ENCODE measurements at places on chromosomes 5 and 9.
A peak's percentile ranks its signal among the peaks of the same experiment; 100 is the strongest.

DNA sequence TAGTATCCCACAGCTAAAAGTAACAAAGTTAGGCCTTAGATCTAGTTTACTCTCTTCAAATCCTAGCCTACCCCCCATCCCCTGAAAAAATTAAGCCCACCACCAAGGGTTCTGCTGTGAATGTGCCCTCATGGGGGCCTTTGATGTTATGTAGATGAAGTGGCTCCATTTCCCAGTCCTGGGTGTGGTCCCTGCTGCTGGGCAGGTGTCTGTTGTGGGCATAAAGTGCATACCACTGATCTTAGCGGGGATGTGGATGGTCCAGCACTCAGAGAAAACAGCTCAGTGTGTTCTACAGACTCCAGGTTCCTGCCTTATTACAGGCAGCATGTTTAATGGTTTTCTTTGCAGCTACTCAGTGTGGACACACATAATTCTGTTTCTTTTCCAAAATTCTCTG, 1.9 kb downstream of the PCBD2 start:
- DNase-seq = no peak

DNA sequence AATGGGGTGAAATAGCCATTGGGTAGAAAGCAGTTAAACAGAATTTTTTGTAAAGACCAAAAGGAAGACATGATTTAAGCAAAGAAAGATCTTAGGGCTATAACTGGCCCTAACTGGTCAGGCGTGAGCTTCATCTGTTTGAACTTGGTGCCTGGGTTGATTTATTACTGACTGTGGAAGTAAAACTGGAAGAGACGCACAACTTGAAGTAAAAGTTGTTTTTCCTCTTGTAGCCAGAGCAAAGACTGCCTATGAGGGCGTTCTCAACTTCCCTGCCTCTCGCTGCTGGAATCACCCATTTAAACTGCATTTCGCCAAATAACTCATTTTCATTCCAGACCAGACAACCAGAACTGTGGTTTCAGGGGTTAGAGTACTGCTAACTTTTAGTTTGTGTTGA, 1.5 kb downstream of the THBS4 start:
- no peak for DNase-seq

DNA sequence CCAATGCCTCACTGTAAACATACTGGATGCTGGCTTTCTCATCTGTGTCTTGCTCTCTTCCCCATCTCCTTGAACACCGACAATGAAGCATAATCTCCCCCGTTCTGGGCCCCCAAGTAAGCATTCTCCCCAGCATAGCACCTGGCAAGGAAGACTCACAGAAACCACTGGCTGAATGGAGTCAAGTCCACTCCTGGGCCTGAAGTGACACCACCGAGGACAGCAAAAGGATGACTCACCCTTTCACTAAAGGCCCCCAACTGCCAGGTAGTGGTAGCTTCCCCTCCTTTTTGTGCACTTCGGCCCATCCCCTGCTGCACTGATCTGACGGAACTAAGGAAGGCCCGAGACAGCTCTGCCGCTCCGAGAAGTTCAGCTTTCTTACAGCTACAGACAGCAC, 9.4 kb downstream of the VDAC1 start:
- no peak for DNase-seq

DNA sequence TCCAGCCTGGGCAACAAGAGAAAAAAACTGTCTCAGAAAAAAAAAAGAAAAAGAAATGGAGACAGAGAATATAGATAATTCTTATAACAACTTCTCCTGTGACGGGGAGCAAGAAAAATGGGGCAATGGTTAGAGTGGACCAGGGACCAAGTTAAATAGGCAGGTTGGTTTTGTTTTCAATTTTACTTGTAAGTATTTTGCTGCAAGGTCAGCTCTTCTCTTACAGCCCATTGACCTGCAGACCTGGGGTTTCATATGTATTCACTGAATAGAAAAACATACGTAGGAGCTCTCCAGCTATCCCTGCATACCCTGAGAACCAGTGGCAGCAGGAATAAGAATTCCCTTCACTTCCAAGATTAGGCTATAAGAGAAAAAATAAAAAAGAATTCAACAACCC, 29.2 kb upstream of the IL13 start:
- no peak for DNase-seq

DNA sequence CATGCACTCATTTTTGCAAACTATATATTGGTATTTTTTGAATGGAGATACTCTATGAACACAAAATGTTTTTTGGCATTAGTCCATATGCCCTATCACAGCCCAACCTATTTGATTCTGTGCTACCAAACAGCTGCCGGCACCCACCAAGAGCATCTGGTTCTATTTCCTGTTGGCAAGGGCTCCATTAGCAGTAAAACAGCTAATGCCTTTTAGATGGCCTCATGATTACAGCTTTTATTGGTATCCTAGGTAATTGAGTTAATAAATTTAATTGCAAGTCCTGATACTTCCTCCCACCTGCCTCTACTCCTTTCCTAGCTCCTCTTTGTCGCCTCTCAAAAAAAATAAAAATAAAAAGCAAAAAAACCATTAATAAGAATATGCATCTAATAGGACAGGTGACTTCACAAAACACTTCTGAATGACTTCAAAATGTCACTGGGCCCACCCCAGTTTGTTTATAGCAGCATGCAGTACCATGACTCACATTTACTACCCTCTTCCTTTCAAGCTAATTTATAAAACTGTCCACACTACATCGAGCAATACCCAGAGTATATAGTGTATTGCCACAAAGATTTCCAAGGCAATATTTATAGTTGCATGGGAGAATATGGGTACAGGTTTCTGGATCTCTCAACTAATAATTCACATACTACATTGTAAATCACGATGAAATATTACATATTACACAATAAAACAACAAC, 620.4 kb downstream of the SLCO4C1 start:
- no peak for DNase-seq

DNA sequence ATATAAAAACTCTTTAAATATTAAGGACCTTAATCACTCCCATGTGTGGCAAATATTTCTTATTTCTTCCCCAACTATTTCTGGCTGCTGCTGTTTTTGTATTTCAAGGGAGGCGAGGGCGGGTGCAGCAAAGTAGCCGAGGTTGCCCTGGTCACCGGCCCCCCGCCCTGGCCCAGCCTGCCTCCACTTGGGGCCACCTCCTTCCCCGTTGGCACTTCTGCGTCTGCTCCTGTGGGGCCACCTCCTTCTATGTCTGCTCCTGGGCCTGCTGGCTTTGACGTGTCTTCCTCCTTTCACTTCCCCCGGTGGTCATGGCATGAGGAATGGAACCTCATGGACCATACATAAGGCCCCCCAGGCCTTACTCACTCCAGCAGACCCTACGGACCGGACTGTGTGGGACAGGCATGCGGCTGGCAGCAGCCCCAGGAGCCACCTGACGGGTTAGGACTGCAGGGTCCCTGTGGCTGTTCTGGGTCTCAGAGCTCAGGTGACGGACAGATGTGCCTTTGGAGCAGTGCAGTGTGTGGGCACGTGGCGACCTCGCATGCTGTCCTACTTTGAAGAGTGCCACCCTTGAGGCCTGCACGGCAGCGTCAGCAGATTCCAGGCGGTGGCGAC, 5.8 kb upstream of the ENTPD8 start:
- DNase-seq = no peak

GRCh38 chr5:35473589-35473988, 144.1 kb upstream of the SPEF2 start:
- no peak for DNase-seq

DNA sequence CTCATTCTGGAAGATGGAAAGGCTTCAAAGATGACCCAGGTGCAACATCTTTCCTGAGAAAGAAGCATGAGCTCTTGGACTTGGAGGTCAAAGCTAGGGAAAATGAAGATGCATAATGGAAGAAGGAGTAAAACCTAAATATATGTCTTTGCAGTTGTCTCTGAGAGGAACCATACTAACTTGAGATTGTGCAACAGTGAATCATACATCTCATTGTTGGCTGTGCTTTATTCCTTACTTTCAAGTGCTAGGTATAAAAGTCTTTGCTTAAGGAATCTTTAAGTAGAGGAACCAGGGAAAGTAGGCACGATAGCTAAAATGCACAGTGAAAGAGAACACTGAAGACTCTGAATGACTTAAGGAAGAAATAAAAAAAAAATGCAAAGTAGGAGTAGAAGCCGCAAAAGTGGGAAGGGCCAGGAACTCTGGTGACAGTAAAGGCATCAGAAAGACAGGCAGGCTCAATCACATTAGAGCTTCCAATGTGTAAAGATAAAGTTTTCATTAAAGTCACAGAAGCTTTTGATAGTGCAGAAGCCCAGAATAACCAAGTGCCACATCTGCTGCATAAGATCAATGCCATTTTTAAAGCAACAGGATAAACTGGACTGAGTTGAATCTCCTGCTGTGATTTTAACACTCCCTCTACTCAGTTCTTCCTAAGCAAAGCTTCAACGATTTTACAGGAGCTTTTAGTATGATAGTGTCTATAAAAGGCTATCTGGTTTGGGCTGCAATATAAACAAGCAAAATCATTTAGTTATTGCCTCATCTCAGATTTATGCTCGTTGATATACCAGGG, 432.3 kb upstream of the EDIL3 start:
- no peak for DNase-seq

GRCh38 chr5:143653256-143653655, 158.7 kb upstream of the HMHB1 start:
- no peak for DNase-seq

GRCh38 chr9:95086564-95086955, 230.9 kb downstream of the FANCC start:
- no peak for DNase-seq

- DNase-seq = no peak
Measured at GRCh38 chr9:2479056-2479565, 142.5 kb upstream of the VLDLR start.

DNA sequence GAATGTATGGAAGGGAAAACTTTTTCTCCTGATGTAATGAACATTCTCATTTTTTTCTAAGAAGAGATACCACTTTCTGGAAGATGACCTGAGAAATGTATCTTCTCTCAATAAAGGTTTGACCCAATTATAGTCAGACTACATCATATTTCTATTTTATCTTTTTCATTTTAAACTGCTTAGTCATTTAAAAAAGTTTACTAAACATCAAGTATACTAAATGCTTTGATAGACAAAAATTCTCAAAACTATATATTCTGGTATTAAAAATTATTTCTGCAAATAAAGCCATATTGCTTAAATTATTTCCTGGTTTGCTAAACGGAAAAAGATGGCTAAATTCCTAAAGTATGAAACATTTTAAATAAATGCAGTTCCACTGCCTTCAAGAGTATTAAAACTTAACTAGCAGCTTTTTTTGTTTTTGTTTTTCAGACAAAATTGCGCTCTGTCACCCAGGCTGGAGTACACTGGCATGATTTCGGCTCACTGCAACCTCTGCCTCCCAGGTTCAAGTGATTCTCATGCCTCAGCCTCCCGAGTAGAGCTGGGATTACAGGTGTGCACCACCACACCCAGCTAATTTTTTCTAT, 37.1 kb downstream of the FBXW11 start:
- no peak for DNase-seq

DNA sequence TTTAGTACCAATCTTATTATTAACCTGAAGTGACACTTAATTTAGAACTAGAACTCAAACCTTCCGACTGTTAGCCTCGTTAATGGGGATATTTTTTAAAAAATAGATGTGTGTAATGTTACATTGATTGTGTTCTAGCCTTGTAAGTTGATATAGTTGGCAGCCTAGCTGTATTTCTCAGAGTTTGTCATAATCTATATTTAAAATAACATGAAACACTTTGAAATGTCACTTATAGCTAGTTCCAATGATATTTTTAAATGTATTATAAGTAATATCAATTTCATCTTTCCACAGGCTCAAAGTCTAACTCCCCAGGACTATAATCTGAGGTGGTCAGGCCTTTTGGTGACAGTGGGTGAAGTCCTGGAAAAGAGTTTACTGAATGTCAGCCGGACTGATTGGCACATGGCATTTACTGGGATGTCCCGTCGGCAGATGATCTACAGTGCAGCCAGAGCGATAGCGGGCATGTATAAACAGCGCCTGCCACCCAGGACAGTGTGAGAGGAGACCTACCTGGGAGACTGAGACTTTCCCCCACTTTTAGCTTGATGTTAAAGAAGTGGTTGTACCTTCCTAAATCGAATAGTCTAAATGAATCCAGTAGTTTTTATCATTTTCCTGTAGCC, 34.1 kb downstream of the PRRC1 start:
- no peak for DNase-seq

- no peak for DNase-seq
Measured at GRCh38 chr9:88077071-88077617, 61.1 kb downstream of the SPATA31C2 start.

GRCh38 chr5:78295035-78295961, 800 bp upstream of the AP3B1 start:
- peak; percentile 48 for DNase-seq

- no peak for DNase-seq
Measured at GRCh38 chr9:113625486-113625885, 162.0 kb downstream of the RGS3 start.

DNA sequence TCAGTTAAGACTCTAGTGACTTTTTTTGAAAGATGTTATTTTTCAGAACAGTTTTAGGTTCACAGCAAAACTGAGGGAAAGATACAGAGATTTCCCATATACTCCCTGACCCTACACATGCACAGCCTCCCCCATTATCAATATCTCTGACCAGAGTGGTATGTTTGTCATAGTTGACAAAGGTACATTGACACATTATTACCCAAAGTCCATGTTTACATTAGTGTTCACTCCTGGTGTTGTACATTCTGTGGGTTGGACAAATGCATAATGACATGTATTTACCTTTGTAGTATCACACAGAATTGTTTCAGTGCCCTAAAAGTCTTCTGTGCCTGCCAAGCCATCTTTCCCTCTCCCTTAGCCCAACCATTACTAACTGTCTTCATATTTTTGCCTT, 470.7 kb upstream of the DMAC1 start:
- DNase-seq = no peak

DNA sequence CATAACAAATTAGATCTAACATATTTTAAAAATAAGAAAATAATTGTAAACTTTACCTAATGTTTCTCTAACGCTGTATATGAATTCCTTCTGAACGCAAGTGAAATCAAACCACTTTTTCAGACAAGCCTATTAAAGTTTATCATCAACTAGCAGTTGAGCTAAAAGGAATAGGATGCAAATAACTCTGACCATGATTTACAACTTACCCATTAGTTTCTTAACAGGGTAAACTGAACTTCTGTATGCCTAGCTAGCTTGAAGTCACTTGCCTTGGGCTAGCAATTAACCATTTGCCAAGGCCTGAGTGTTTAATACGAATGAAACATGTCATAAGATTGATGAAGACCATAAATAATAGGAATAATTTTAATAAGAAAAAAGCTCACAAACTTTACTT, 762.7 kb upstream of the ARRDC3 start:
- no peak for DNase-seq

- no peak for DNase-seq
Measured at GRCh38 chr5:145429170-145429569, 406.0 kb downstream of the PRELID2 start.

DNA sequence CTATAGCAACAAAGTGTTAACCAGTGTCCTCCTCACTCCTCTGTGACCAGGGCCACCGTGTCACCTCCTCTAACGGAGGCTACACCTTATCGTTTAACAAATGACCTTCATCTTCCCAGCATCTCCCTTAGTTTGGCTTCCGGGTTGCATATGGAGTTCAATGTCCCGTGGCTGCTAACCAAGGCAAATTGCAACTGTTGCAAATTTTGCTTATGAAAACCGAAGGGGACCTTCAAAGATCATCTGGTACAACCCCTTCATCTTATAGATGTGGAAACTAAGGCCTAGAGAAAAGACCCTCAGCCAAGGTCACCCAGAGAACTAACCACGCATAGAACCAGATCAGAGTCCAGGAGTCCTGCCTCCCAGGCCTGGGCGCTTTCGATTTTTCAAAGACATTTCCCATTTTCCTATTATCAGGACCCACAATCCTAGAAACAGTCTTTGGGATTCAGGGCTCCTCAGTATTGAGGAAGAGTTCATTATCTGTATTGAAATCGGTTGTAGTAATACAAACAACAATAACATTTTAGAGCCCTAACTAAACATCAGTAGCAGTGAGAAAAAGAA, 1.4 kb downstream of the PRELID2 start:
- no peak for DNase-seq

Measured in stimulated activated CD4-positive, alpha-beta T cell treated with anti-CD3 and anti-CD28 coated beads, Interleukin-2, amount 100 ng/mL, for 24 hours (primary cell).